ENCODE measurements at places on chromosomes 13 and 19.

DNA sequence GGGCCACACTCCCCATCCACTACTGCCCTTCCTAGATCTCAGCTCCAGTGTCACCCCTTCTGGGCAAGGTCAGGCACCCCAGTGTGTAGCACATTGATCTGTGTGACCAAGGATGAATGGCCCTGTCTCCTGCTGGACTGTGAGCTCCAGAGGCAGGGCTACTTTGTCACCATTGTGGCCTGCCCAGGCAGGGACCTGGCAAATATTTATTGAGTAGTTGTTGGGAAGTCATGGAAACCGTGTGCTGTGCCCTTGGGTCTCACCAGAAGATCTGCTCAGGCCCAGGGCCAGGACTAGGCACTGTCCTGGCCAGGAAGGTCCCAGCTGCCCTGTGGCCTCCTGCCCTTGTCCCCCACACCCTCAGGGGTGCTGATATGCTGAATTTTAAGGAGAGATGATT is 10.5 kb downstream of the NACC1 start:
- DNase-seq = no peak

GRCh38 chr19:11306337-11306736 is 10.4 kb downstream of the TSPAN16 start:
- DNase-seq = no peak

DNA sequence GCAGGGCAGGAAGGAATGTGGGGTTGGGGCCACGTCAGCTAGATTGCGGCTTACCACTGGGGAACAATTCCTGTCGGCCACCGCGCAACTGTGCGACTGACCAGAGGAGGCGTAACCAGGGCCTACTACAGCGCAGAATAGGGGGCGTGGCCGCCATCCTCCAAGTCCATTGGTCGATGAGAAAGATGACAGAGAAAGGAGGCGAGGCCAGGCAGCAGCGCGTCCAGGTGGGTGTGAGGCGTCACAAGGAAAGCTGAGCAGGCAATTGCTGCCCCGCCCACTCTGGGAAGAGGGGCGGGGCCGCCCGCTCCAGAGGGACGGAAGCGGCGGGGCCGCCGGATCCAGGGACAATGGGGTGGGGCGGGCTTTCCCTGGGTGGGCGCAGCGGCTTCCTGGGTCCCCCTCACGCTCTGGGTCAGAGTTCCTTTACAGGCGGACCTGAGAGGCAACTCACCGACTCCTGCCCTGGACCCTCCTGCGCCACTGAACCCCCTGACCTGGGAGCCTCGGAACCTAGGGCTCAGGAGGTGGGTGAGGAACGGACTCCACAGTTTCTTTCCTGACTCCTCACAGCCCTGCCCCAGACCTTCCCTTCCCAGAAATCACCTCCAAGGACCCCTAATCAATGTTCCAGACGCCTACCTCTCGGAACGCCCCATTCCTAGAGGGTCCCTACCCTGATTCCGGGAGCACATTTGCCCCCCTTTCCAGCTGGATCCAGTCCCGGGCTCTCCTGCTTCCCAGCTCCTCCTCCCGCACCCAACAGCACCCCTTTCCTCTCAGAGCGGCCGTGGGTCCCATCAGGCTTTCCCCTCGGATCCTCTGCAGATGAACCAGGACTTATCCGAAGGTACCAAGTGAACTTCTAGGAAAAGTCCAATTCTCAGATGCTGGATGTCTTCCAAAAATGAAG is 101.5 kb upstream of the ZNF492 start:
- no peak for DNase-seq

DNA sequence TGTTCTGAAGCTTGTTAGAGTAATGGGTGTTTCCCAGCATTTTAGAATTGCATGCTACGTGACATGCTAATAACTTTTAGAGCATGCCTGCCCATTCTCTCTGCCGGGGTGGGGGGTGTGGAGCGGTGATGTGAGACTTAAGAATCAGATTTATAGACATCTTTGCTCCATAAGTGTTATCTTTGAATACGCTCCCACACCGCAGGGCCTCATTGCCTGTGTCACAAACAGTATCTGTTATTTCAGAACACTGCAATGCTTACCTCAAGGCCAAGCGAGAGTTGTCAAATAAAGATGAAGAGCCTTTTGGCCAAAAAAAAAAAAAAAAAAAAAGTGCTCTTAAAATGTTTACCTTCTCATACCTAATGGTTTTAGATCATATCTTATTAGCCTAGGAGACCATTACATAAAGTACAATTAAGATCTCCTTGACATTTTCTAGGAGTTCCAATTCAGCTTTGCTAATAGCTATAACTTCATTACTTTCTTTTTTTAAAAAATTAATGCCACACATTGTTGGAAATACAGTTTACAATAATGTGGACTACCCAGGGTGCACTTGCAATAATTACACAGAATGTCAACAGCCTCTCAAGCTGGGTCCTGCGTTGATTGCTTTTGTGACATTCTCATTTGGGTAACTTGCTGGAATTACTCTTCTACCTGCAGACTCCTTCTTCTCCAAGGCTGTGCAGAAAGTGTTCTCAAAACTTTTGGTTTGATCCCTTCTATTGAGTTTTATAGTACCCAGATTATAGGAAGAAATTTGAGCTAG is 525.3 kb downstream of the KLF12 start:
- DNase-seq = no peak

DNA sequence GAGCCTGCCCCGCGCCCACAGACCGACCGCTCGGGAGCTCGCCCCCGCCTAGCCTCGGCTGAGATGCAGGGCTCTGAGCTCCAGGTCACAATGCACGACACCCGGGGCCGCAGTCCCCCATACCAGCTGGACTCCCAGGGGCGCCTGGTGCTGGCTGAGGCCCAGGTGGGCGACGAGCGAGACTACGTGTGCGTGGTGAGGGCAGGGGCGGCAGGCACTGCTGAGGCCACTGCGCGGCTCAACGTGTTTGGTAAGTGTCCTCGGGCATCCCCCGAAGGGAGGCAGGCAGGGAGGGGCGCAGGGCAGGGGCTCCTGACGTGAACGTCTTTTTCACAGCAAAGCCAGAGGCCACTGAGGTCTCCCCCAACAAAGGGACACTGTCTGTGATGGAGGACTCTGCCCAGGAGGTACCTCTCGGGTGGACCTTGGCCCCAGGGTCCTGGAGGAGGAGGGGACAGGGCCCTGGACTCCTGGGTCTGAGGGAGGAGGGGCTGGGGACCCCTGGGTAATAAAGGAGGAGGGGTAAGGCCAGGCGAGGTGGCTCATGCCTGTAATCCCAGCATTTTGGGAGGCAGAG is 3.3 kb downstream of the BCAM start:
- DNase-seq = no peak

- no peak for DNase-seq
Measured at GRCh38 chr19:34173193-34173956, 1.1 kb downstream of the LSM14A start.

- no peak for DNase-seq
Measured at GRCh38 chr13:95209109-95209508, 92.1 kb downstream of the ABCC4 start.

DNA sequence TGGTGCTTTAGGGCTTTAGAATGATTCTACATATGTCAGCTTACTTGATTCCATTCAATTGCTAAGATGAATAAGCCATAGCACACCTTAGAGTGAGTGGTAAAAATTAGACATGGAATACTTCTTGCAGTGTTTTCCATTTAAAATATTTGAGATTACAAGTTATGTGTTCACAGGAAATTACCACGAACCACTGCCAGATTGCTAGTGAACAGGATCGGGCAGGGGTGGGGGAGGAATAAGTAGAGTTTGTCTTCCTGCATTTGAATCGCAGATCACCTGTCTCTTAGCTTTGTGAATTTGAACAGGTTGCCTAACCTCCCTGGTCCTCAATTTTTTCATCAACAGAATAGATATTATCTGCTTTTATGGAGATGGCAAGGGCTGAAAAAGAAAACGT is 124.6 kb downstream of the GGACT start:
- DNase-seq = no peak

- DNase-seq = no peak
Measured at GRCh38 chr13:75636436-75637180, 478 bp downstream of the LMO7 start.

GRCh38 chr13:51305271-51305967 is 34.1 kb upstream of the SERPINE3 start:
- no peak for DNase-seq

- DNase-seq = no peak
Measured at GRCh38 chr19:7762719-7763293, at the start of gene CLEC4M. Gene CLEC4M (plus strand): TSS chr19:7763243. CDS start chr19:7763267, 24 bp downstream.

DNA sequence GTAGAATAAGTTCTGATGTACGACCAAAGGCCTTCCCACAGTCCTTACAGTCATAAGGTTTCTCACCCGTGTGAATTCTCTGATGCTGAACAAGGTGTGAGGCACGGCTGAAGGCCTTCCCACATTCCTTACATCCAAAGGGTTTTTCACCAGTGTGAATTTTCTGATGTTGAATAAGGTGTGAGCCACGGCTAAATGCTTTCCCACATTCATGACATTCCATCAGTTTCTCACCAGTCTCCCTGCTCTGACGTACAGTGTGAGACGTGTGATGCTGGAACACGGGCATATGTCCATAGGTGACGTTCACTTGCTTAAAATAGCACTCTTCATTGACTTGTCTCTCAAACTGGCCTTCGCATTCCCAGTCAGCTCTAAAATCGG is 31.0 kb upstream of the COX7A1 start:
- no peak for DNase-seq

DNA sequence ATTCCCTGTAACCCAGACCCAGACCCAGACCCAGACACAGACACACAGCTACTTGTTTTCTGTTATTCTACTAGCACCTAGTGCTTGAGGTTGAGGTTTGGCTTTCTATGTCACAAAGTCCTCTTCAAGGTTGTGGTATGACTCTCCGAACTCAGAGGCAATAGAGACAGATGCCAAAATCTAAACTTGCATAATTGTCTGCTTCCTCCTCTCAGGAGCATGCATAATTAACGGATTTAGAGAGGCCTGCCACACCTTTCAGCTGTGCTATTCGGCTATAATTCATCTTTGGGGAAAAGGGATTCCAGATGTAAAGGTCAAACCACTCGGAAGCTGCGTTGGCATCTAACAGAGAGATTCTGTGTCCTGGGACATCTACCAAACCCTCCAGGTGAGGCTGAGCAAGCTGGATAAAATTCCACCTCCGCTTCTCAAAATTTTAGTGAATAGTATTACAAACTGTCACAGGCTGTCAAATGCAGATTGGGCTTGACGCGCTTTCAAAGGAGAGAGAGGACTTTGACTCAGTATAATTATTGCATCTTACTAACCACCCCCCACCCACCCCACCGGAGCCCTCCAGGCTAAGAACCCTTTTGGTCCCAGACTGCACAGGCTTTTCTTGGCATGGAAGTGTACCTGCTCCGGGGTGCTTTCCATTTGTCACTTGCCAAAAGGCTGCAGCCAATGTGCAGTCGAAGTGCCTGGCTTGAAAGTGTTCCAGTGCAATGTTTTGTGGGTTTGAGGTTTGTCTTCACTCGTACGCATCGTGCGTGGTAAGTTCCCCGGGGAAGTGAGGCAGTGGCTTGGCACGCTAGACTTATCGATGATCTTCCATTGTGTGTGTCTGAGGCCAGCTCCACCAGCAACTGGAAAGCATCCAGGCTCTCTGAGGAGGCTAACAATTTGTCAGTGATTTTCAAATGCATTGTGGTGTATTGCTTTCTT is 194.1 kb downstream of the TDRD3 start:
- DNase-seq = no peak

- DNase-seq = no peak
Measured at GRCh38 chr19:51799034-51799773, 4.2 kb downstream of the FPR3 start.

DNA sequence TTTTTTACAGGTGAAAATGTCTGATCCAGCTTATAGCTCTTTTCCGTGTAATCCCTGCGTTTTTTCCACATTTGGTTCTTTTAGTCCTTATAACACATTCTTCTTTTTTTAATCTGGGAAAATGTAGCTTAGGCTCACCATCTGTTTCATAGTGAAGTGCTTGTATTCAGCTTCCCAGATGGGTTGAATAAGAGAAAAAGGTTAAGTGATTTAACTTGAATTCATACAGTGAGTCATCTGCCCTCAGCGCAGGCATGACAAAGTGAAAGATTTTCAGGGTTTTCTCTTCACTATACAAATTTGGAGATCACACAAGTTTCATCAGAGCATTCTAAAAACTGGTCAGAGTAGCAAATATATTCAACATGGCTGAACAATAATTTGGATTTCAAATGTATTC is 224.8 kb downstream of the SPRY2 start:
- no peak for DNase-seq

GRCh38 chr19:29484876-29485275 is 40.9 kb upstream of the VSTM2B start:
- no peak for DNase-seq

DNA sequence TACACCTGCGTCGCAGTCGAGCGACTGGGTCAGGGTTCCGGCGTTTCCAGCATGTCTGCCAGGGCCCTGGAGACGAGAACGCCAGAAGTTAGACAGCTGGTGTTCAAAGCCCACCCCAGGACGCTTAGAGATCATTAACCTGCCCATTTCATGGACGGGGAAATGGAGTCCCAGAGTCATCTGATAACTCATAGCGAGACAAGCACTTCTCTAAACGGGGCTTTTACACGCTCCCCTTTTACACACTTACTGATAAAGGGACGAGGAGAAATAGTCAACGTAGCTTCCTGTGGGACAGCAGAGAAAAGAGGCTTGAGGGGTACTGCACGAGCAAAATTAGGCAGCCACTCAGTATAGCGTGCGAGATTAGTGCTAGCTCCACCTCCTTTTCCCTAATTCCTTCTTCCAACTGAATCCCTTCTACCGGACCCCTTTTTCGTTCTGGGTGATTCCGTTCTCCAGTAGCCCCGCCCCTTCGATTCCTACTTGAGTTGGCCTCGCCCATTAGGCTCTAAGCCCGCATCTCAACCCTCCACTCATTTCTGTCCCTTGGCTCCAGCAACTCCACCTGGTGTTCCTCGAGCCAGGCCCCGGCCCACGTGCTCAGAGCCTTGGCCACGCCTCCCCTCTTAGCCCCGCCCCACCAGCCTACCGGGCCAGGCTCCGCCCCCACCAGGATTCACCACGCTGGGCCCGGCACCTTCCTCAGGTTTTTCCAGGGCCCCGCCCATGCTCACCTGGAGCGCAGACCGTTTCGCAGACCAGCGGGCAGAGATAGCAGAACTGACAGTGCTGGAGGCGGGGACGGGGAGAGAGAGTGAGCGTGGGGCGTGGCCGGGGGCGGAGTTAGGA is 3.7 kb downstream of the HRC start:
- DNase-seq = no peak

DNA sequence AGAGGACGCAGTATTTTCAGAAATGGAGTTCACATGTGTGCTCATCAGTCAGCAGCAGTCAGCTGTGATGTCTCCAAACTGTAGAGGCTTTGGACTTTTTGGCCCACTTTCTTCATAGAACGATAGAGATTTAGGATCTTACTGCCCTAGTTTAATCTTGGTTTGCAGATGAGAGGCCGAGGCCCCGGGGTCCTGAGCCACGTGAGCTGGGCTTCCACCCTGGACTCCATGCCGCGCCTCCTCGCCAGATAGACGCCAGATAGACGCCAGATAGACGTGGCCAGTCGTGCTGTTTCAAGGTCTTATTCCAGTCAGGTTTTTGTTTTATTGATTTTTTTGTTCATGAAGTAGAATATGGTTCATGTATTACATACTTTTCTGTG is 11.7 kb upstream of the MCF2L start:
- no peak for DNase-seq

DNA sequence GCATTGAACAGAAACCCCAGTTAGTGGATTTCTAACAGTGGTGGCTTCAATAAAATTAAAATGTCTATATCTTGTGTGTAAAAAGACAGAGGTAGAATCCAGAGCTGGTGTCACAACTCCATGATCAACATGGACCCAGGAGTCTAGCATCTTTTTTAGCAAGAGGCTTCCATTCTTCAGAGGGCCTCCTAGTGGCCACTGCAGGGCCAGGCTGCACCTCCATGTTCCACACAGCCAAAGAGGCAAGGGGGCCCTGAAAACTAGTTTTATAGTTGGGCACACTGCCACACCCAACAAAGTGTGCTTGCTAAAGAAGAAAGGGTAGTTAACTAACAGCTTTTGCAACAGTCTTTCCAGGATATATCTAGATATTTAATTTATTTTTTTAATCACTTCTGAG is 12.9 kb downstream of the N4BP2L1 start:
- DNase-seq = no peak

Measured in stimulated activated CD4-positive, alpha-beta T cell treated with anti-CD3 and anti-CD28 coated beads, Interleukin-1b, Interleukin-23, amount 100 ng/mL, for 1 hour (primary cell).